ENCODE measurements at places on chromosomes 13 and 19.

- DNase-seq, result no peak
Observed at GRCh38 chr19:43782689-43783231, 2.0 kb upstream of the KCNN4 start.

DNA sequence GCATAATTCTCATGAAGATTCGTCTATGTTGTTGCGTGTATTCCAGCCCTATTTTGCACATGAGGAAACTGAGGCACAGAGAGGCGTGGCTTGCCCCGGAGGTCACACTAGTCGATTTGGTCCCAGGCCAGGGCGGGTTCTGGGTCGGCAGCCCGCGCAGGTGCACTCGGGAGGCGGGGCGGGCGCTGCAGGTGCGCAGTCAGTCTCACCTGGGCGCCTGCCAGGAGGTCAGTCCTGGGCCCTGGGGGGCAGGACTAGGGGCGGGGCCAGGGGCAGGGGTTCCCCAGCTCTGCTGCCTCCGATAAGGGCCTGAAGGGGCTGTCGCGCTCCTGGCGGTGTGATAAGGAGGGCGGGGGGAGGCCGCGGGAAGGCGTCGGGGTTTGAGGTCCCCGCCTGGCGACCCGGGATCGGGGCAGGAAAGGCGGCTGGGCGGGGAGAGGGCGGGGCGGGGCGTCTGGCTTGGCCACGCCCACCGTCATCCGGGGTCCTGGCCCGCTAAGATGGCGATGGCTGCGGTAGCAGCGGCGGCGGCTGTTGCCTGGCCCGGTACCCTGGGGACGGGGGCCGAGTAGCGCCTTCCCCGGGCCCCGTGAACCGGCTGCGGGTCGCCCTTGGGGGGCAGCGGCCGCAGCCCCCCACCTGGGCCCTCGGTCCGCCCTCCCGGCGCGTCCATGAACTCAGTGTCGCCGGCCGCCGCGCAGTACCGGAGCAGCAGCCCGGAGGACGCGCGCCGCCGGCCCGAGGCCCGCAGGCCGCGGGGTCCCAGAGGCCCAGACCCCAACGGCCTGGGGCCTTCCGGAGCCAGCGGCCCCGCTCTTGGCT is at the start of gene ATG4D:
TSS of gene ATG4D (plus strand) at position 485 of the 822 bp plus-strand sequence. CDS start at position 672, 187 bp downstream.
- DNase-seq, result peak; percentile 65

DNA sequence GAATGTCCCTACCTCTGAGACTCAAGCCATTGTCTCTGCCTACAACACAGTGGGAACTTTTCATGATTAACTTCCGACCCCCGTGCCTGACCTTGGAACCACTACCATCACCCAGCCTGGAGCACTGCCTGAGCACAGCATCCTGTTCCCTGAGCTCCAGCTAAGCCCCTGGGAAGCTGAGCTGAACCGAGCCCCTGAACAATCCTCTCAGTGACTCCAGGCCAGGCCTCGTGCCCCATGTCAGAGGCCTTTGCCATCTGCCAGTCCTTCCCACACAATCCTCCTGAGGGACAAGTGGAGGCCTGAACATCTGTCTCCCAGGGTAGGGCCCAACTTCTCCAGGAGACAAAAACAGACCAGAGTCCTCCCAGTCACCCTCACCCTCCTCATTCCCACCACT is 17.5 kb downstream of the CEACAM3 start:
- no peak for DNase-seq

- no peak for DNase-seq
Observed at GRCh38 chr13:29730253-29730652, 120.2 kb downstream of the UBL3 start.

- no peak for DNase-seq
Observed at GRCh38 chr19:35070471-35070870, 28.9 kb downstream of the HPN start.

DNA sequence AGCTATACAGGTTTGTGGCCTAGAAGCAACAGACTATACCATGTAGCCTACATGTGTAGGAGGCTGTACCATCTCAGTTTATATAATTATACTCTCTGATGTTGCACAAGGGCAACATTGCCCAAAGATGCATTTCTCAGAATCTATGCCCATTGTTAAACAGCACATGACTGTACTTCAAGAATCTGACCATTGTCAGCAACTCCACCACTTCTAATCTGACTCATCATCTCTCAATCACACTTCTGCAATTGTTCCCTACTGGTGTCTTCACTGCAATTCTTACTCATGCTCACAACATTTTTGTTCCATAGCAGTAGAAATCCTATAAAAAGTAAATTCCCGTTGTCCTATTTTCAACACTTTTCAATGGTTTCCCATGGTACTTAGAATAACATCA is 63.9 kb upstream of the ATXN8OS start:
- no peak for DNase-seq

DNA sequence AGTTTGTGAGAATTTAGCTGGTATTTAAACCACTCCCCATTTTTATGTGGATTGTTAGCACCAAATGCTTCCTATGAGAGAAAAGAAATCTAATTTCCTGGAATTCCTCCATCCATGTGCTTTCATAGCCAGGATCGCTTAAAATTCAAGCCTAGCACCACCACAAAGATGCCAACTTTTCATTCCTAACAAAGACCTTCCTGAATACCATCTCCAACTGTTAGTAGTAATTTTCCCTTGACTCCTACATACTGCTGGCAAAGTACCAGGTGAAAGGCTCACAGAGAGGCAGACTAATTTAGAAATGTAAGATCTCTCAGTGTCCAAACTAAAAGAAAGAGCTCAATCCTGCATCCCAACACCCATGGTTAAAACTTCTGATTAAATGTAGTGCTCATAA is 386.3 kb downstream of the KCTD12 start:
- peak; percentile 16 for DNase-seq

GRCh38 chr13:64397701-64398100 is 2832.4 kb downstream of the PCDH9 start:
- DNase-seq, result no peak

DNA sequence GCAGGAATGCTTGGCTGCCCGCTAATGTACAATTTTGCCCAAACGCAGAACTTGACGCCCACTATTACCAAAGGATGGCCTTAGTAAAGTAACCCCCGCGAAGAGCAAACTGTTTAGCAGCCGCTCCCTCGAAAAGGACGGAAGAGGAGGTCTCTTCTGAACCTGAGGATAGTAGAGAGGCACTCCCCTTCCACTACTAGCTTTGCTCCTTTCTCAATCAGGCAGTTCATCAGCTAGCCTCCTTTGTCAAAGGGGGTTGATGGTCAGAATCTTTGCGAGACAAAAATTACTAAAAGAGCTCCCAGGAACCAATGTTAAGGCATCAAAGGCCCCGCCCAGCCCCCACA is 534 bp downstream of the CAB39L start:
- peak; percentile 64 for DNase-seq

Data from cerebellar cortex (tissue), 1 donor.